ENCODE measurements at places on chromosomes 1 and 21. TPM values are rescaled to one million over a fixed set of nuclear protein-coding genes. Genes with fewer than 3 reads are reported as not detected.

Gene GLRX2
- 4.3 TPM for total RNA-seq

Gene GUCA2B
- not detected for total RNA-seq

Gene S100B
- total RNA-seq, result 1.2 TPM

Gene CBR3
- total RNA-seq, result 29.4 TPM

Gene KLHDC7A
- total RNA-seq, result not detected

Gene LRRC38
- total RNA-seq, result not detected

Gene CEP170
- 207 TPM for total RNA-seq

Gene S100A7A
- not detected for total RNA-seq

Gene CLCA1
- not detected for total RNA-seq

Gene SHC1
- 167 TPM for total RNA-seq

Gene MIS18A
- total RNA-seq, result 13.3 TPM

Gene FAM151A
- total RNA-seq, result not detected

Gene ATP6V1G3
- total RNA-seq, result not detected

Gene AADACL4
- not detected for total RNA-seq

Gene CD1B
- total RNA-seq, result not detected

Gene NEK7
- 187 TPM for total RNA-seq

Gene DIO1
- not detected for total RNA-seq

Gene MTMR11
- total RNA-seq, result 7.3 TPM

Gene DIRAS3
- 1.2 TPM for total RNA-seq

Gene HCRTR1
- total RNA-seq, result 0.18 TPM

Gene TESK2
- 2.0 TPM for total RNA-seq

Gene AMPD1
- total RNA-seq, result not detected

Gene TIAM1
- total RNA-seq, result 15.1 TPM

Gene KRTAP7-1
- total RNA-seq, result not detected

Gene ACTL8
- not detected for total RNA-seq

Gene SLAMF1
- not detected for total RNA-seq

Gene SYT14
- 0.08 TPM for total RNA-seq

Gene MX2
- 4.2 TPM for total RNA-seq

Gene NUDT17
- total RNA-seq, result 8.3 TPM

Gene CCDC24
- 2.6 TPM for total RNA-seq

Gene KRTAP11-1
- not detected for total RNA-seq

Gene LYPD8
- total RNA-seq, result not detected

Gene TRIM58
- total RNA-seq, result 0.09 TPM

Gene C1orf74
- total RNA-seq, result 2.4 TPM

Gene CTSE
- not detected for total RNA-seq

Gene SYTL1
- 0.09 TPM for total RNA-seq

Gene RIMS3
- total RNA-seq, result 0.36 TPM

Gene SPRR1B
- not detected for total RNA-seq

Gene SPATA21
- not detected for total RNA-seq

Gene MDM4
- total RNA-seq, result 55.1 TPM

Gene OPTC
- total RNA-seq, result not detected

Gene LRRC71
- total RNA-seq, result not detected

Gene PRDX6
- total RNA-seq, result 278 TPM
